ENCODE measurements at places on chromosomes 16 and 17.

GRCh38 chr17:64306850-64307463 lies 43.9 kb upstream of the TEX2 start:
- DNase-seq = peak; percentile 44

GRCh38 chr16:89920723-89921122 lies 2.1 kb downstream of the MC1R start:
- DNase-seq = no peak

- DNase-seq = no peak
Measured at GRCh38 chr17:47879028-47879585, 16.9 kb upstream of the SP2 start.

- DNase-seq = no peak
Measured at GRCh38 chr16:78926723-78927210, 673.8 kb downstream of the MAF start.

DNA sequence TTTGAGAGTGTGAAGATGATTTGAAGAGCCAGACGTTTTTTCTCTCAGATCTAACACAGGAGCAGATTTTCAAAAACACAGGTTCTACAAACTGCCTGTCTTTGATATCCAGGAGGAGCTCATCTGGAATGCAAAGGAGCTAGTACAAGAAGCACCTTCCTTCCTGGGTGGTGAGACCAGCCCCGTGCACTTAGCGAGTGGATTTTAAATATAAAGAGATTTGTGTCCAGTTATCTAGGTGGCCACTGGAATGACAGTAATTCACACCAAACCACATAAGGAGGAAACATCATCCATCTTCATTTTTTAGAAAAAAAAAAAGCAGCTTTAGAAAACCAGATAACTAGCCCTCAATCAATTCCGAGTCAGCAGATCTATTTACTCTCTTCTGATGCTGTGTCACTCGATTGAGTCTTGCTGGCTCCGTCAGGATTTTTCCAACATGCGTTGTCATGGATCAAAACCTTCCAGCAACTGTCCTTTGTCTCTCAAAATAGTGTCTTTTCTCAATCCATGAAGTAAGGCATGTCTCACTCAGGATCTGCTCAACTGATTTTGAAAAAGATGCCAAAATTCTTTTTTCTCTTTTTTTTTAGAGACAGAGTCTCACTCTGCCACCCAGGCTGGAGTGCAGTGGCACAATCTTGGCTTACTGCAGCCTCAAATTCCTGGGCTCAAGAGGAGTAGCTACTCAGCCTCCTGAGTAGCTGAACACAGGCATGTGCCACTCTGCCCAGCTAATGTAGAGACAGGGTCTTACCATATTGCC lies 451.2 kb upstream of the PSMD7 start:
- DNase-seq = no peak

GRCh38 chr17:11924076-11924475 lies 73.2 kb downstream of the ZNF18 start:
- no peak for DNase-seq

DNA sequence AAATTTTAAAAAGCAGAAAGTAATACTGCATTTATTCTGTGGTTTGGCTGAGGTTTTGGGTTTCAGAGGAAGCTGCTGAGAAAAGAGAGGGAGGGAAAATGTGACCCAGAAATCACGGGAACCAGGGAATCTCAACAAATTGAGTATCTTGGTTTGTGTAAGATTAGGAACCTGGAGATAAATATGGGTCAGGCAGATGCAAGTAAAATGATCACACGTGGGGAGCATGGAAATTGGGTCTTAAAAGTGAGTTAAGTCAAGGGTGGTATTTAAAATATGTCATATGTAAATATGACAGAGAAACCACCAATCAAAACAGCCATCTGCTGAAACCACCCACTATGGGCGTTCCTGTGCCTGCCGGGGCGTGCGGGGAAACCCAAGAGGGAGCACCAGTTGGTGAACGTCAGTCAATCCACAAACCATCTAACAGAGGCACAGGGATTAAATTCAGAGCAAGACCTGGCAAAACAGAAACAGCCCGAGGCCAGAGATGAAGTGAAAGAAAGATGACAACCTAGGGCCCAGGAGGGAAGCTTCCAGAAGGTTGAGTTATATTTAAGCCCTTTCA lies 33.4 kb downstream of the CDH13 start:
- DNase-seq = no peak

DNA sequence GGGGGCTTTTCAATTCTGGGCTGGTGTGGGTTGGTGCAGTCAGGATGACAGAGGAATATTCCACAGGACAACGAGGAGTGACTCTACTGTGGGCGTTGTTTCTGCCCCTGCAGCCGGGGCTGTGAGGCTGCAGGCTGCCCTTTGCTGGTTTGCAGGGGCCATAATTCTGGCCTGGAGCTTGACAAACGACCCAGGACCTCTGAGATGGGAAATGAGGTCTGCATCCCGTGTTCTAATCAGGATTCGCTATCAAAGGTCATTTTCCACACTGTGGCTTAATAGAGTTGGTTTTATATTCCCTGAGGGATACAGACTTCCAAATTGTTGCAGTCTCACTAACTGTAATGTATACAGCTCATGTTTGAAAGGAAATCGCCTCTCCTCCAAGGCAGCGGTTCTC lies 180.9 kb downstream of the RPTOR start:
- no peak for DNase-seq

Measured in stimulated activated CD8-positive, alpha-beta memory T cell treated with anti-CD3 and anti-CD28 coated beads, Interleukin-2, amount 100 ng/mL, for 48 hours (primary cell).